ENCODE measurements at places on chromosomes 4 and X.

DNA sequence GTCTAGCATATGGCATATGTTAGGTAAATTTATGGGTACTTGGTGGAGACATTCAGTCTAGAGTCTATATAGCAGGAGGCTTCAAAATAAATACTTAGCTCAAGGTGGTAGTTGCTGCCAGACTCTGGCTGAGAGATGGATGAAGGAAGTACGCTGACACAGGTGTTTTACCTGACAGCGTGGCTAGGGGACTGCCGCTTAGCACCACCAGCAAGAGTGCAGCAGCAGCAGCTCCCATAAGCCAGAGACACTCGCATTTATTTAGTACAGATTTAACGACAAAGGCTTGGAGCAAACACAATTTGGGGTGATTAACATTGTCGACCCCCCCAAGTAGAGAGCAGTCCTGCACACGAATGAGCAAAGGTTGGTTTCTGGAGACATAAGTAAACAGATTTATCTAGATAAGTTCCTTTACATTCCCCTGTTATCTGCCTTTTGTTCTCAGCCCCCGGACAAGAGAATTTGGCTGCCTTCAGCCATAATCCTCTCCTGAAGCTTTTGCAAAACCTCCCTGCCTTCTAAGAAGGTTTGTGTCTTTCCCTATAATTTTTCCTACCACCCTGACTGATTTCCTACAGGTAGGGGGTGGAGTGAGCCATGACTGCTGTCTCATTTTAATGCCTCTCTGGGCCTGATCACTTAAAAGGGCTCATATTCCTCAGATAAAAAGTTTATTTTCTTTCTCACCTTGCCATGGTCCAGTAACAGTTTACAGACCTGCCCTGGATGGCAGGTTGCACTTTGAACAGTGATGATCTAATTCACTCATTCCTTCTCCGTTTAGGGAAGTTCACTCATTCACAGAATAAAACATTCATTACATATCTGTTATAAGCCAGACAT, 64.6 kb downstream of the RHOH start:
- DNase-seq: no peak

- DNase-seq: no peak
These were observed 467.4 kb downstream of the TRIML1 start for GRCh38 chr4:188606635-188607034.

GRCh38 chr4:78166622-78167021, 109.5 kb downstream of the FRAS1 start:
- no peak for DNase-seq

DNA sequence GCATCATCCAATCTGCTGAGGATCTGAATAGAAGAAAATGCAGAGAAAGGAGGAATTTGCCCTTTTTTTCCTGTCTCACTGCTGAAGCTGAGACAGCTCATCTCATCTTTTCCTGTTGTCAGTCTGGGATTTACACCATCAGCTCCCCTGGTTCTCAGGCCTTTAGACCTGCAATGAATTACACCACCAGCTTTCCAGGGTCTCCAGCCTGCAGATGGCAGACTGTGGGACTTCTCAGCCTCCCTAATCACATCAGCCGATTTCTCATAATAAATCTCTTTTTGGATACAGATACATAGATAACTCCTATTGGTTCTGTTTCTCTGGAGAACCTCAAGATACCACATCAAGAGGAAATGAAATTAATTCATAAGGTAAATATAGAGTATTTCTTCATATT, 134.6 kb upstream of the MAB21L2 start:
- no peak for DNase-seq

GRCh38 chr4:30714408-30715031, 5.6 kb upstream of the PCDH7 start:
- no peak for DNase-seq

- no peak for DNase-seq
These were observed 25.9 kb downstream of the C4orf50 start for GRCh38 chr4:5992171-5992827.

DNA sequence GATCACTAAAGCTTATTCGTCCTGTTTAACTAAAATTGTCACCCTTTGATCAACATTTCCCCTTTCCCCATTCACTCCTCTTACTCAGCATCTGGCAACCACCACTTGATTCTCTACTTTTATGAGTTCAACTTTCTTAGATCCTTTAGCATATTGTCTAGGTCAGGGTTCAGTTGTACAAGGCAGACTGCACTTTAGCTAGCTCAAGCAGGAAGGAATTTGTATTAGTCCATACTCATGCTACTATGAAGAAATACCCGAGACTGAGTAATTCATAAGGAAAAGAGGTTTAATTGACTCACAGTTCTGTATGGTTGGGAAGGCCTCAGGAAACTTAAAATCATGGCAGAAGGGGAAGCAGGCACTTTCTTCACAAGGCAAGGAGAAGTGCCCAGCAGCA, 44.3 kb downstream of the TASL start:
- no peak for DNase-seq

DNA sequence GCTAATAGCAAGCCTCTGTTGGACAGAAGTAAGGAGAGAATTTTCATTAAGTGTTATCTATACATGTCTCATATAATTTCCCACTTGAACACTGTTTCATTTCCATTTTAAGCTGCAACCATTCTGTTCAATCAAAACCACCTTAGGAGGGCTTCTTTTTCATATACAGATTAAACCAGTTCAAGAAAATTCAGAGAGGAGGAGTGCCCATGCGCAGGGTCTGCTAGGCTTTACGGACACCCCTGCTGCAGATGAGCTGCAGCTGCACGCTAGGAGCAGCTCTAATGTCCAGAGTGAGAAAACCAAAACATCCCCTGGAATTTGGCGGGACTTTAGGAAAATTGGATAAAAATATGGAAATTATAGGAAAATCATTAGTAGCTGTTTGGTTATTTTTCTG, 541.0 kb downstream of the SPRY1 start:
- no peak for DNase-seq

DNA sequence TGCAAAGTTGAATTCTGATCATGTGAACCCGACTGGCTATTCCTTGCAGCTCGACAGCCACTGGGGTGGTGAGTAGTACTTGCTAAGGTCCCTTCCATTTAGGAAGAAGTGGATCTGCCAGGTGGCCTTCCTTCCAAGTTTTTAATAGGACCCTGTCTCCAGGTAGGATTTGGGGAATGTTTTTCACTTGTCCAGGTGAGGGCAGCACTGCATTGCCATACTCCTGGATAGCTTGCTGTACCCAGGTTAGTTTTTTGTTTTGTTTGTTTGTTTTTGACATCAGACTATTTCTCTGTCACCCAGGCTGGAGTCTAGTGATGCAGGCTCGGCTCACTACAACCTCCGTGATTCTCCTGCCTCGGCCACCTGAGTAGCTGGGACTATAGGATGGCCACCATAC, 29.8 kb downstream of the SAGE1 start:
- DNase-seq: no peak

DNA sequence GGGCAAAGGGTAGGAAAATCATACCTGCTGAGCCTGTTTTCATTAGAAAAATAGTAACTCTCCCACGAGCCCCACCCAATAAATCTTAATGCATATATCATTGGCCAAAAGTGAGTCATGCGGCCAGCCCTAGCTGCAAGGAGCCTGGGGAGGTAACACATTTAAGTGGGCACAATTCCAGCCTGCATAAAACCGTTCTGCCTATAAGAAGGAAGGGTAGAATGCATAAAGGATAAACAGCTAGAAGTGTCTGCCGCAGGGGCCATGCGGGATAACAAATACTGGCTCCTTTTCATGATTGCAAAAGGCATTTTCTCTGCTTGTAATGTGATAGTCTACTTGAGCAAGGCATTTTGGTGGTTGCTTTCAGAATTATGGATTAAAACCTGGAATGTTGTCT, 37.1 kb downstream of the EFHC2 start:
- peak; percentile 56 for DNase-seq

Data from NCI-H1436 treated with DMSO at 0.1 percent for 48 hours (cell line).